Activated CD4-positive, CD25-positive, alpha-beta regulatory T cell (primary cell): ENCODE measurements at places on chromosomes 2 and 18.

- no peak for DNase-seq
Observed at GRCh38 chr18:8826971-8827370, 121.6 kb downstream of the MTCL1 start.

GRCh38 chr2:8872821-8873432, 35.5 kb upstream of the KIDINS220 start:
- DNase-seq = no peak

DNA sequence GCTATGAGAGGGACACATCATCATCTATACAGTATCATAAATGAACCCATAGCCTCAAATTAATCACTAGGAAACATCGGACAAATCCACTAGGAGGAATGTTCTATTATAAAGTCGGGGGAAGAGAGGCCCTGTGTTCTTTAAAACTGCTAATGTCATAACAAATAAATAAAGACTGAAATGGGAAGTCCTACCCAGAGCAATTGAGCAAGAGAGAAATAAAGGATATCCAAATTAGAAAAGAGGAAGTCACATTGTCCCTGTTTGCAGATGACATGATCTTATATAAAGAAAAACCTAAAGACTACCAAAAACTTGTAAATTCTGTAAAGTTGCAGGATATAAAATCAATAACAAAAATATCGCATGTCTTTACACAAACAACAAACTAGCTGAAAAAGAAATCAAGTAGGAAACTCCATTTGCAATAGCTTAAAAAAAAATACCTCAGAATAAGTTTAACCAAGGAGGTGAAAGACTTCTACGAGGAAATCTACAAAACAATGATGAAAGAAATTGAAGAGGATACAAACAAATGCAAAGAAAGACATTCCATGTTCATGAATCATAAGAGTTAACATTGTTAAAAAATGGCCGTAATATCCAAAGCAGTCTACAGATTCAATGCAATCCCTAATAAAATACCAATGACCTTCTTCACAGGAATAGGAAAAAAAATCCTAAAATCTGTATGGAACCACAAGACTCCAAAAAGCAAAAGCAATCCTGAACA, 30.6 kb downstream of the RTN4 start:
- DNase-seq = no peak

- no peak for DNase-seq
Observed at GRCh38 chr18:49279041-49279440, 181.4 kb downstream of the DYM start.

DNA sequence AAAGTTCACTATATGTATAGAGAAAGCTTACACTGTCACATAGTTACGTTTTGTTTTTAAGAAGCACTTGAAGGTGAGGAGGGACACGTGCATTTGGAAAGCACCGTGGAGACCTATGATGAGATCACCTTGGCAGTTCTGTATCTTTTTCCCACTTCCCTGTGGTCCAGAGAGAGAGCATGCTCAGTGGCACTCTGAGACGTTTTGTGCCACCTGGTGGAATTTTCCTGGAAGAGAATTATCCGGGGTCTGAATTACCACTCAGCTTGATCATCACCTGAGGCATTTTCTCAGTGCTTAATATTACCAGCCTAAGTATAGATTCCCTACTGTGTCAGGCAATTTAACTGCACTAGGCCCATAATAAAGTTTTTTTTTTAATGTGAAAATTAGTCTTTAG, 469.4 kb upstream of the SMIM21 start:
- DNase-seq = no peak

DNA sequence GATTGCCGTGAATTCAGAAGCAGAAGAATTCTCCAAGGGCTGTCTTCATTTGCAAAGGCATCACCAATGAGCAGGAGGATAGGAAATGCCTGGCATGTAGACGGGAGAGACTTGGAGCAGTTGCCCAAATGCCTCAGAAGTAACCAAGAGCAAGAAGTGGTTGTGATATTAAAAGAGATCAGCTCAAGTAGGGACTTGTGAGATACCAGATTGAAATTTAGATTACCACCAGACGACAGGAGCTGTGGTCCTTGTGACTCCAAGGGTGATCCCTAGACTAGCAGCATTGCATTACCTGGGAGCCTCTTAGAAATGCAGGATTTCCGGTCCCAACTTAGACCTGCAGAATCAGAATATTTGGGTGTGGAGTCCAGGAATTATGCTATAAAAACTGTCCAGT, 228.6 kb upstream of the EPAS1 start:
- DNase-seq = no peak
